Activated CD4-positive, alpha-beta T cell treated with anti-CD3 and anti-CD28 coated beads, Interleukin-2, amount 50 U/mL, for 24 hours (primary cell): ENCODE measurements at places on chromosomes 4 and X.

GRCh38 chr4:107708225-107708624 lies 11.8 kb downstream of the PAPSS1 start:
- no peak for DNase-seq

- DNase-seq = no peak
Measured at GRCh38 chrX:23066588-23067281, 67.0 kb downstream of the DDX53 start.

- no peak for DNase-seq
Measured at GRCh38 chr4:185395238-185395955, at the start of gene LRP2BP. LRP2BP (minus strand) TSS chr4:185395924; CDS start chr4:185378186, 17,738 bp downstream.

DNA sequence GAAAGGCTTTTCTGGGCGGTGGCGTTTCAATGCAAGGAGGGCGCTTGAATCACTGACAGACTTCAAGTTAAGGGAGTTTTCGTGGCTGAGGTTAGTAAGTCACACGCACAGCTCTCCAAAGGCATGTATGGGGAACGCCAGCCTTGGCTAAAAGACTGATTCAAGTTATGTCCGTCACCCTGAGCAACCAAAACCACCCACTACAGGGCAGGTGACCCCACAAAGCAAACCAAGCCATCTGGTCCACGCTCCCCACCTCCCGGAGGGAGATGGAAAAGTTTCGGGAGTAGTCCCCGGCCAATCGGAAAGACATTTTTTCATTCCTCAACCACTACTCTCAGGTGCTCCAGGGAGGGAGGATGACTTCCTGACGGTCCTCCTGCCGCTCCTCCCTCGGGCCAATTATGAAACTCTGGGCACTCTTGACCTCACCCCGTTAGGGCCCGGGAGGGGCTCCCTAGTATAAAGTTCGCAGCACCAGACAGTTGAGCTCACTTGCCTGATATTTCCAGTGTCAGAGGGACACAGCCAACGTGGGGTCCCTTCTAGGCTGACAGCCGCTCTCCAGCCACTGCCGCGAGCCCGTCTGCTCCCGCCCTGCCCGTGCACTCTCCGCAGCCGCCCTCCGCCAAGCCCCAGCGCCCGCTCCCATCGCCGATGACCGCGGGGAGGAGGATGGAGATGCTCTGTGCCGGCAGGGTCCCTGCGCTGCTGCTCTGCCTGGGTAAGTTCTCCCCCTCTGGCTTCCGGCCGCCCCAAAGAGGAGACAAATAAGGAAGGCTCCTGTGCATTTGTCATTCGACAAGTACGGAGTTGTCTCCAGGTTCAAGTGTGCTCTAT lies at the start of gene EREG:
TSS of gene EREG (plus strand) at position 494 of the 840 bp plus-strand sequence. CDS start at position 658, 164 bp downstream.
- DNase-seq = no peak

DNA sequence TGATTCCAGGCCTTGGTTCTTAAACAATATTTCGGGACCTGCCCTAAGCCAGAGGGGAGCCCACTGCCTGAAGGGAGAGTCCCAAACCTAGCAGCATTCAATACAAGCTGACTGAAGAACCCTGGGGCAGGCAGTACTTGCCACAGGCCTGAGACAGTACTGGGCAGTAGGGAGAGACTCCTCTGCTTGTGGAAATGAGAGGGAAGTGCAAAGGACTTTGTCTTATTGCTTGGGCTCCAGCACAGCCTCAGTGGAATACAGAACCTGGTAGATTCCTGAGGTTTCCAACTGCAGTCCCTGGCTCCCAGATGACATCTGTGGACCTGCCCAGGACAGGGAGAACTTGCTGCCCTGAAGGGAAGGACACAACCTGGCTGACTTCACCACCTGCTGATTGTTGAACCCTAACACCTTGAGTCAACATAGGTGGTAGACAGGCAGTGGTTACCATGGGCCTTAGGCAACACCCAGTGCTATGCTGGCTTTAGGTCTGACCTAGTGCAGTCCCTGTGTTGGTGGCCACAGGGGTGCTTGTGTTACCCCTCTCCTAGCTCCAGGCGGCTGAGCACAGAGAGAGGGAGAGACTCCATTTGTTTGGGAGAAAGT lies 20.3 kb upstream of the ABCG2 start:
- DNase-seq = no peak

DNA sequence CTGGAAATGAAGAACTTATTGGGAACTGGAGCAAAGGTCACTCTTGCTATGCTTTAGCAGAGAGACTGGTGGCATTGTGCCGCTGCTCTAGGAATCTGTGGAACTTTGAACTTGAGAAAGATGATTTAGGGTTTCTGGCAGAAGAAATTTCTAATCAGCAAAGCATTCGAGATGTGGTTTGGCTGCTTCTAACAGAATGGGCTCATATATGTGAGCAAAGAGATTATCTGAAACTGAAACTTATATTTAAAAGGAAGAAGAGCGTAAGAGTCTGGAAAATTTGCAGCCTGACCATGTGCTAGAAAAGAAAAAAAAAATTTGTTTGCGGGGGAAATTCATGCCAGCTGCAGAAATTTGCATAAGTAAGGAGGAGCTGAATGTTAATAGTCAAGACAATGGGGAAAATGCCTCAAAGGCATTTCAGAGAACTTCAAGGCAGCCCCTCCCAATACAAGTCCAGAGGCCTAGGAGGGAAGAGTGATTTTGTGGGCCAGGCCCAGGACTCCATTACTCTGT lies 35.9 kb upstream of the PAPSS1 start:
- DNase-seq = no peak

- DNase-seq = no peak
Measured at GRCh38 chr4:6557185-6557584, 17.8 kb upstream of the MAN2B2 start.
